ENCODE measurements at places on chromosomes 5 and 9.
A peak's percentile ranks its signal among the peaks of the same experiment; 100 is the strongest.

GRCh38 chr9:95029720-95030119, 287.8 kb downstream of the FANCC start:
- DNase-seq = no peak

GRCh38 chr9:123656565-123656964, 273.4 kb downstream of the DENND1A start:
- no peak for DNase-seq

- no peak for DNase-seq
Observed at GRCh38 chr9:20906326-20906725, 125.1 kb downstream of the HACD4 start.

DNA sequence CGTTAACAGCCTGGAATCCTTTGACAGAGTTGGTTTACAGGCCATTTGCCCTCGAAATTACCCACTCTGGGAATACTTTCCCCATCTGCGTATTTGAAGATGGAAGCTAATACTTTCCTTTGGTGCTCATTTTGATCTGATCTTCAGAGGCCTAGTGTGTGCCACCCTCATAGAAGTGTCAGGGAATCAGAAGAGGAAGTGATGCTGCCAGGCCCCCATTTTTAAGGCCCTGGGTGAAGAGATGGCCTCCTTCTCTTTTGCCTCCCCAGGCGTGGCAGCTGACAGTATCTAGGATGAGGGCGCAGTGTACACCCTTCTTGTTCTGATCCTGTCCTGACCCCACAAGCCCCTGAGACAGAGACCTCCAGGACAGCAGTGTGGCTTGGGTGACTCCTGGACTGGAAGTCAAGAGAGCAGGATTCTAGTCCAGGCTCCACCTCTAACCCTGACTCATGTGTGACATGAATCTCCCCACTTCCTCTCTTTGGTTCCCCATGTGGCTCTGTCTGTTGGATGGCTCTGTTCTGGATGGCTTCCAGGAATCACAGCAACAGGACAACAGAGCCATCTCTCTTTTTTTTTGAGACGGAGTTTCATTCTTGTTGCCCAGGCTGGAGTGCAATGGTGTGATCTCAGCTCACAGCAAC, 27.8 kb downstream of the CSF1R start:
- DNase-seq = no peak

GRCh38 chr5:131548176-131548575, 86.9 kb downstream of the RAPGEF6 start:
- no peak for DNase-seq

GRCh38 chr5:83595217-83595616, 123.7 kb downstream of the VCAN start:
- no peak for DNase-seq

DNA sequence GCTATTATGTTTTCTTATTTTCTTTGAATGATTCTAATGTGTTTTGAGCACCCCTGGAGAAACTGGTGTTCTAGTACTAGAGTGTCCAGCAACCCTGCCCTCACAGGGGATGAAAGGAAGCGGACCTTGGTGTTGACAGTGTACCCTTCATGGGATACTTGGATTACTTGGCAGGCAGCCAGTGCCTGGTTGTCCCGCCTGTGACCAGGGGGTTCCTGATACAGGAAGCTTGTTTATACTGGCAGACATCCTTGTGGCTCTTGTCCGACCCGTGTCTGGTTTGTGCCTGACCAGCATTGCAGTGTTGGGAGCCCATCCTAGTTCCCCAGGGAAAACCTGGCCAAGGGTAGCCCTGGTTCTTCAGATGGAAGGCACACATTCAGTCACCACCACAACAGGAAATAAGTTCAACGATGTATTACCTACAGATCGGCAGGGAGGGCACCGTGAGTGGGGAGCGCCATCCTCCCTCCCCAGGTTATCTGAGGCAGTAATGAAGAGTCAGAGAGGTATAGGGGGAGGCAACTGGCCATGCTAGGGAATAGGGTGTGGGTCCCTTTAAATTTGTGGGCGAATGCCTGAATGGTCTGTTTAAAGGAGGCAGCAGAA, 47.3 kb downstream of the CACNA1B start:
- DNase-seq = no peak

- DNase-seq = no peak
Observed at GRCh38 chr5:30605693-30606268, 587.7 kb upstream of the CDH6 start.

- DNase-seq = no peak
Observed at GRCh38 chr5:117701062-117701461, 1126.4 kb upstream of the SEMA6A start.

GRCh38 chr5:135034963-135035677, 1.1 kb upstream of the PITX1 start:
- DNase-seq = no peak

DNA sequence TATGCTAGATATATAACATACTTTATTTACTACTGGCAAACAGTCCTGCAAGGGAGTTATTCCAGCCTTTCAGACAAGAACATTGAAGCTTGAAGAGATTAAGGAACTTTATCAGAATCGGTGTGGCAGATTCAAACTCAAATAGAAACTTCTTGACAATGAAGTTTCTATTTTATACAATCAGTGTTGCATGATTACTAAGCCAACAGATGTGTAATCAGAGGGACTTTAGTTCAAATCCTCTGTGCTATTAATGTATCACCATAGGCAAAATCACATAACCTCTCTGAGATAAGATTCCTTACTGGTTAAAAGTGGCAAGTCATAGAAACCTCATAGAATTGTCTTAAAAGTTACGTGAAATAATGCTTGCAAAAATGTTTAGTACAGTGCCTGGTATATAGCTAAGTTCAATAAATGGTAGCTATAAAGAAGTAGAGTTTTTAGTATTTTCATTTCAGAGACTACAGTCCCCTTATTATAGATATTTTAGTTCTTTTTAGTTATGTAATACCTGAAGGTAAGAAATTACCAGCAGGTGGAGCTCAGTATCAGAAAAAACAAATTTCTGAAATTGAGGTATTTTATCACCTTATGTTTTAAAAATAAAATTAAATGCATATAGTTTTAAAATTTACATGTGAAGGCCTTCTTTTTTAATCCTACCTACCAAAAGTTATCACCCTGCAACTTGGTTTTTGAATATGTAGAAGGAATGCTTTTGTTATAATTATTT, 172.1 kb downstream of the FER start:
- DNase-seq = no peak

- DNase-seq = no peak
Observed at GRCh38 chr9:136539427-136540421, 6.1 kb downstream of the NOTCH1 start.

GRCh38 chr5:92887254-92887653, 693.8 kb downstream of the NR2F1-AS1 start:
- DNase-seq = no peak

DNA sequence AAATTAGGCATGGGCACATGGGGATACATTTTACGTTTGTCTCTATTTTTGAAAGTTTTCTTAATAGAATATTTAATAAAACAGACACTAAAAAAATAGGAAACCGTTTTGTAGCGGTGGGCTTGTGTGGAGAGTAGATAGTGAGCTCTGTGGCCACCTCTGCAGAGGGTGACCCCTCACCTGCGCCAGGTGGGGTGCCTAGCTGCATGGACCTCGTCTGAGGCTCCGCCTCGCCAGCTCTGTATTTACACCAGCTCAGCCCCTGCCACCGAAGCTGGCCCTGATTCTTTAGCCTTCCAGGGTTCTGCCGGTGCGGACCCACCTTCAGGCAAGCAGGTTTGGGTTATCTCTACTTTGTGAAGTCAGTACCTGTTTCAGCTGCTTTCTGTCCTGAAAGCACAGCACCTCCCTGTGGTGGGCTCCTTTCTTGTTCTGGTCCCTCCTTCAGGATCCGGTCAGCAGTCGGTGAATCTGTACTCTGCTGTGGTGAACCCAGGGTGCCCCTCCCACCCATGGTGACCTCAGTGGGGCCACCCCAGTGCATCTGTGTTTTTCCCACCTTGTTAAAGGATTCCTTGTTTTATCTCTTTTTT, 105.2 kb upstream of the CACNA1B start:
- no peak for DNase-seq

DNA sequence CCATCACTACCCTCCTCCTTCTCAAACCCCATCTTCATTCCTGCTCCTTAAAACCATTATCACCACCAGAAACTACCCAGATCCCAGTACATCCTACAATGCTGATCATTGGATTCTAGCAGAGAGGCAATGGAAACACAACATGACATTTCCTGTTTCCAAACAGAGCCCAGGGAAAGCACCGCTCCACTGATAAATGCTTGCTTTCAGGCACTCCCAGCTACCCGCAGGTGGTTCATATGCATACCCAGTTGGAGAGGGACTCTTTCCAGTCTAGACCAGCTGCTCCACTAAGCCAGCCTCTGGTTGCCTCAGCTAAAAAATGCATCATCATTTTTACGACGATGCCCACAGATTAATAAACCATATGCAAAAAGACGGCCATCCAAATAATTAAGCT, 39.2 kb upstream of the ACO1 start:
- DNase-seq = no peak

DNA sequence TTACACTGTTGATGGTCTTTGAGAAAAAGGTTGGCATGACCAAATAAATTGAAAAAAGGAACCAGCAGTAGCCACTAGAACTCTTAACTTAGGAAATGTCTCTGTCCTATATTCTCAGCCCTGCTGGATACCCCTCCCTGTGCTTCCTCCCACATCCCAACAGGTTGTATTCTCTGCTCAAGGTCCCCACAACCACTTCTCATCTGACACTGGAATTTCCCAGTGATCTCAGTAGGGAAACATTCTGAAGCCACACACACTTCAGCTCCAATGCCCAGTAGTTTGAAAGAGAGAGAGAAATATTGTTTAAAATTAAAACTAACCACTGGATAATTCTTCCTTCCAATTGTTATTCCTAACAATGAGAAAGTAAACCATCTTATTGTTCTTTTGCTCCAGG, 30.0 kb upstream of the NREP start:
- DNase-seq = no peak

DNA sequence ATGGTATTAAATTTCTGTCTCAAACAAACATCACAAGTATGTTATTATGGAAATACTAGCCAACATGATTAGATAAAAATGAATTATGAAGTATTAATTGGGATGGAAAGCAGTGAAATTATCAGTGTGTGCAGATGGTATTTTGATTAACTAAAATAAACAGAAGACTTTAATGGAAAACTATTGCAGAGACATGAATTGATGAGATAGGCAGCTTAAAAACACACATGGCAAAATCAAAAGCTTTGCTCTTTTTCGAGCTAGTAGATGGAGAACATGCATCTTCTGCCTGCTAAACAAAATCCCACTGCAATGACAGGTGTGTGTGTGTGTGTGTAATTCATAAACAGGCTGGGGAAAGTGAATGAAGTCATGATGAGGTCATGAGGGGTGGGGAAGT, 426.2 kb downstream of the MTRR start:
- DNase-seq = no peak

GRCh38 chr5:78509884-78510769, 138.4 kb downstream of the LHFPL2 start:
- DNase-seq = no peak

DNA sequence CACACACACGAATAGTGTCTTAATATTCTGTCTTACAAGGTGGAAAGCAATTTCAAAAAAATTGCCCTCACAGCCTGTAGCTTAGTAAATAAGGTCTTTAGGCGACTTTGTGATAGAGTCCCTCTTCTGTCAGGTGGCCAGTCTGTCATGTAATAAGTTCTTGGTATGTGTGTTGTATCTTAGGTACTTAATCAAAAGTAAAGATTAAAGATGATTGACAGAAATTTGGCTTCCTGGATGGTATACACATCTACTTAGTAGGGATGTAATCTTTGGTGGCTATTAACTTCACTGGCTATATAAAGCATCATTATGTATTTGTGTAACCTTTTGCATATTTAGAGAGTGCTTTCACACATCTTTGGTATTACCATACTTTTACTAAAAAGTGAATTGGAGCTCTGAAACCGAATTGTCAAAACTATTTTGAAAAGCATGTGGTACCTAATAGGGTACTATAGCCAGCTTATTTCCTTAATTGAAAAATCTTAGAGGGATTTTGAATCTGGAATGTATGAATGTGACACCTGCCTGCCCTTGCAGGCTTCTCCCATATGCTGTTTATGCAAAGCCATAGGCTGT, 3.4 kb downstream of the G3BP1 start:
- DNase-seq = no peak

- peak; percentile 44 for DNase-seq
Observed at GRCh38 chr5:10387690-10388089, 34.2 kb downstream of the MARCHF6 start.

- no peak for DNase-seq
Observed at GRCh38 chr9:121682201-121682600, 30.8 kb downstream of the DAB2IP start.

DNA sequence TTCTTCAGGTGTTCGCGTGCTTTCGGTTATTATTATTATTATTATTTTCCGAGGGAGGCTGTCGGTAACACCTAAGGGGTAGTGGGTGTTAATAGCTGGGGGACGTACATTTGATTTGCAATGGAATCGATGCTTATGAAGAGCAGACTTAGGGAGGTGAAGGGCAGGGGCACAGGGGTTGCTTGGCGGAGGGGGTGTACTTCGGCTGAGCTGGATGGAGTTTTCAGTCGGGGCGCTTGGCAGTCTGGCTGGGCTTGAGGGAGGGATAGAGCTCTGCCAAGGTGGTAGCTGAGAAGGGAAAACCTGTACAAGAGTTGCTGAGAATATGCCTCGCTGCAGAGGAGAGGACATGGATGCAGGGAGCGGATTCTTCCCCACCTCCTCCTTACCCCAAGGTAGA, 617 bp upstream of the PTPRD start:
- DNase-seq = no peak

DNA sequence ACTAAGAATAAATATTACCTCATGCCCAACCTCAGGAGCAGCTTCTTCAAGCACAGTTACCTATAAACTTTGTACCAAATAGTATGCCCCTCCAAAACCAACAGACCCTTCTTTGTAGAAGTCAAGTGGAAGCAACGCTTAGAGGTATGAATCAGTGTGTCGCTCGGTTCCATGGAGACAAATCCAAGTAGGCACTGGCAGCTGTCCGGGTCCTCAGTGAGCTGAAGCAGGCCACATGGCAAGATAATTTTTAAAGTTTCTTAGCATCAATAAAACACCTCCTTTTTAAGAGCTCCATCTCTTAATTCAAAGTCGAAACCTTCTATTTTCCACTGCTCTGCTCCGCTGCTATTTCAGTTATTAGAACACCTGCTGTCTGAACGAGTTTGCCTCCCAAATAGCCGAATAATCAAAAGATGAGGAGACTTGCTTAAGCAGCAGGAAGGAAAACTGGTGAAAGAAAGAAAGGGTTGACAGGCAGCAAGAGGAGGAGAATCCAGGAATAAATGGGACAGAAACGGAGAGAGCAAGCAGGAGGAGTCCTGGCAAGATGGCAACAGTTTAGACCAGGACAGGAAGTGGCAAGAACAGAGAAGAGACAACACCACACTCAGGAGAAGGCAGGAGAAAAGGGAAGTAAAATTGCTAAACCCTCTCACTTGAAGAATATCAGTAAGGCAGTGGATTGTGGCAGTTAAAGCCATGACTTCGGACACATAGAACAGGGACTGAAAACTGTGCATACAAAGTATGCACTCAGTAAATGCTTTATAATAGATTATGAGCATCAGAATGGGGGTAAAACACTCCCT, 65.0 kb downstream of the PPP2R2B start:
- no peak for DNase-seq

DNA sequence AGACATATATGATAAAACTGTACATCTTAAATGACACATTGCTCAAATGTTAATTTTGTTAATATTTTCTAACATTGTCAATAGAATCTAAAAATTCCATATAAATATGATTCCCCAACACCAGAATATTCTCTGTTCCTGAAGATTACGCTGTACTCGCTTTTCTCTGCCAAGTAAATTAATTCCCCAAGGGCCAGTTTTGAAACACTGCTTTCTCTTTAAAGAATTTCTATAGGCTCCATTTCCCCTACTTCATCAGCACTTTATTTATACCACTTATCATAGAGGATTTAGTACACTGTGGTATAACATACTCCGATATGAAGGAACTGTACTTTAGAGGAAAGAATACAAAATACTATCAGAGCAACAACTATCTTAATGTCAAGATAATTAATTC, 101.4 kb upstream of the ACOT12 start:
- DNase-seq = no peak

All from brain pericyte (primary cell).